ENCODE measurements at places on chromosomes 11 and 22. TPM values are rescaled to one million over a fixed set of nuclear protein-coding genes. Genes with fewer than 3 reads are reported as not detected.

The MAPK8IP2 gene
- 6.1 TPM for total RNA-seq

The KRTAP5-11 gene
- total RNA-seq, result not detected

The SERPING1 gene
- 39.3 TPM for total RNA-seq

- DNase-seq, result no peak
- no peak overlapping the region for H3K27ac ChIP-seq
- no peaks in the 10 kb centered on the region for H3K27me3 ChIP-seq
- H3K4me1 ChIP-seq, result no peaks in the 10 kb centered on the region
- no peaks in the 10 kb centered on the region for H3K36me3 ChIP-seq
Observed at GRCh38 chr11:63214093-63214492, 29.3 kb downstream of the SLC22A25 start.

DNA sequence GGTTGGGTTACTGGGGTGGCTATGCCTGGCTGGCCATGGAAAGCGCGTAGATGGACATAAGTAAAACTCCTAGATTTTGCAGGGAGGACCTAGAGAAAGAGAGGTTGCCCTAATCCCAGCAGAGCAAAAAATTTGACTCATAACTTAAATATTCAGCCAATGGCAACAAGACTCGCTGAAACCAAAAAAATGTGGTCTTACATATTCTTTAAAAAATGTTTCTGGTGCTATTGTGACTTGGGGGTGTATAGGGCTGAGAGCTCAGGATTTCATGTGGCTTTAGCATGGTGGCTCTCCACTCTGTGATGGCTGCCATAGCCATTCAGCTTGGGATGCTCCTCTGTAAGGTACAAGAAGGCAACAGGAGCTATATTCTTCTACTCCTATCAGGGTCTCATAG is 27.2 kb upstream of the PDGFD start:
- DNase-seq, result no peak
- H3K27ac ChIP-seq, result no peak overlapping the region
- no peaks in the 10 kb centered on the region for H3K36me3 ChIP-seq
- no peaks in the 10 kb centered on the region for H3K4me1 ChIP-seq

DNA sequence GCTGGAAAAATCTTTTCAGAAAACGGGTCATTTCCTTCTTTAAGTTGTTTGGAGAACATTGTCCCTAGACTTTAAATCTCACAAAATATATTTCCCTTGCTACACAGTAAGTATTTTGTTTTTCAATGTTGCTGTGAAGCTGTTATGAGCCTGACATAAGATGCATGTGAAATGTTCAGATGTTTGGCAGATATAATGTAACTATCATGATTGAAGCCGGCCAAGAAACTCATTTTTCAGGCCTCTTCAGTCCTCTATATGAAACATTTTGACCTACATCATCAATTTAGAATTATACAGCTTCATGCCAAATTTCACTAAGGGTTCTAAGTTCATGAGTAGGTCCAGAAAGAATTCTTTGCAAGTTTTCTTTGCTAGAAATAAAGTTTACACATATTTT is 133.8 kb downstream of the JRKL start:
- no peaks in the 10 kb centered on the region for H3K4me1 ChIP-seq
- no peaks in the 10 kb centered on the region for H3K36me3 ChIP-seq
- H3K4me3 ChIP-seq, result no peak overlapping the region
- no peaks in the 10 kb centered on the region for H3K27me3 ChIP-seq

GRCh38 chr11:64381350-64381749 is 22.4 kb downstream of the RPS6KA4 start:
- no peak overlapping the region for H3K27ac ChIP-seq
- H3K4me1 ChIP-seq, result no peaks in the 10 kb centered on the region
- no peaks in the 10 kb centered on the region for H3K27me3 ChIP-seq
- H3K4me3 ChIP-seq, result no peak overlapping the region
